ENCODE measurements at places on chromosomes 12 and 14.

DNA sequence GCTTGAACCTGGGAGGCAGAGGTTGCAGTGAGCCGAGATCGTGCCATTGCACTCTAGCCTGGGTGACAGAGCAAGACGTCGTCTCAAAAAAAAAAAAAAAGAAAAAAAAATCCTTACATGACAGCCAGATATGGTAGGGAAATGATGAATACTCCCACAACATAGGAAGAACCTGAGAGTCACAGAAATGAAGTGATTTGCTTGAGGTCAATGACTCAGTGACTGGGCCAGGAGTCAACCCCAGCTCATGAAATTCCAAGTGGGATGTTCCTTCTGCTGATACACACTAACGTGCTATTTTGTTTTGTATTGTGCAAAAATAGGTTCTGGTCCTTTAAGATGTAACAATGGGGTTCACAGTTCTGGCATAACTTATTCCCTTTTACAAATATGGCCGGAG, 9.0 kb downstream of the RHOF start:
- DNase-seq: peak; percentile 10

- DNase-seq: no peak
These were observed 65.0 kb downstream of the CDK17 start for GRCh38 chr12:96335270-96335669.

DNA sequence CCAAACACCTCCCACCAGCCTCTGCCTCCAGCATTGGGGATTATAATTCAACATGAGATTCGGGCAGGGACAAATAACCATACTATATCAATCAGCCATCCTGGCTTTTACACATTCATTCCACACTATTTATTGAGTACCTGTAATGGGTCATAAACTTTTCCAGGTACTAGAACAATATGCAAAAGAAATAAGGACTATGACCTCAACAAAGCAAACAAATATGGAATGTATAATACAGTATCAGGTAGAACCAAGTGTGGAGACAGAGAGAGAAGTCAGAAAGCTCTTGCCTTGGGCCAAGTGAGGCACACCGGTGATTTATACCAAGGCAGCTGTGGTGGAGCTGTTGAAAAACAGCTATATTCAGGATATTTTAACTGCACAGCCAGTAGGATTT, 116.3 kb downstream of the TSPAN8 start:
- no peak for DNase-seq

GRCh38 chr12:47433876-47434275, 272.0 kb downstream of the RPAP3 start:
- no peak for DNase-seq

DNA sequence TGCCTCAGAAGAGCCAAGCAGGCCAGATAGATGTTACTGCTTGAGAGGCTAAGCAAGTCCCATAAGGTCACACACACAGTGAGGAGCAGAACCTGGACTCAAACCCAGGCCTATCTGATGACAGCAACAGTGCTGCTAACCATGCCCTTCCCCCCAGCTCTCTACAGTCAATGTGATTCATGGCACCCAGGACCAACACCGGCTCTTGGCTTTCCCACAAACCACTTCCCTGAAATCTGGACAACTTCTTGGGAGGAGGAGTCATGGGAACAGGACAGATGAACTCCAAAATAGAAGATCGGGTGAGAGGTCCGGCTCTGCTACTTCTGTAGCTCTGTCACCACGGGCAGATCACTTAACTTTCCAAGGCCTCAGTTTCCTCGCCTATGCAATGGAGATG, 716 bp upstream of the PTGDR start:
- DNase-seq: no peak

- no peak for DNase-seq
These were observed 100.9 kb upstream of the C14orf180 start for GRCh38 chr14:104478656-104479055.

GRCh38 chr12:77645966-77646598, 184.6 kb upstream of the NAV3 start:
- DNase-seq: no peak

- DNase-seq: no peak
These were observed 23.1 kb upstream of the COL2A1 start for GRCh38 chr12:48027183-48028002.

GRCh38 chr14:88384718-88385117, 739 bp upstream of the SPATA7 start:
- DNase-seq: no peak

GRCh38 chr12:51482929-51483697, 58.5 kb downstream of the SLC4A8 start:
- DNase-seq: peak; percentile 58

DNA sequence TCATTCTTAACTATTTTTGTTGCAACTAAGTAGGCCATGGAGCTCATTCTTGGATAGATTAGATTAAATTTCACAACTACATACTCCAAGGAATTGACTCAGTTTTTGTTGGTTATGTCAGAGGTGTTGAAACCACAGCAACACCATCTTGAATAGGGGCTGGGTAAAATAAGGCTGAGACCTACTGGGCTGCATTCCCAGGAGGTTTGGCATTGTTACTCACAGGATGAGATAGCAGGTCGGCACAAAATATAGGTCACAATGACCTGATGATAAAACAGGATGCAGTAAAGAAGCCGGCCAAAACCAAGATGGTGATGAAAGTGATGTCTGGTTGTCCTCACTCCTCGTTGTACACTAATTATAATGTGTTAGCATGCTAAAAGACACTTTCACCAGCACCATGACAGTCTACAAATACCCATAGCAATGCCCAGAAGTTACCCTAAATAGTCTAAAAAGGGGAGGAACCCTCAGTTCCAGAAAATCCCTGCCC, 20.9 kb downstream of the DMAC2L start:
- no peak for DNase-seq

DNA sequence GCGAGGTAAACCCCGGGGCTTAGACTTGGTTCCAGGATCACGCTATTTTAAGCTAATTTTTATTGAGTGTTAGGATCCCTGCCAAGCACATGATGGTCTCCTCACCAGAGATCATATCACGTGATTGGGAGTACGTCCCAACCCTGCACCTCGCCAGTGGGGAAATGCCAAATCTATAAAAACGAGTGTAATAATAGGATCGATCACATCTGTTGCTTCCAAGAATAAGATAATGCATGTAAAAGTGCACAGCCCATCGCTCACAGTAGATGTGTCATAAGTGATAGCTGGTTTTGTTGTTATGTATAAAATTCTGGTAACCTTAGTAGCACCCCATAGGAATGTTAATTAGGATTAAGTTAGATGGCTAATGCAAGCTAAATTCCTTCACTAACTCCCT, 581.0 kb upstream of the TMEM132C start:
- DNase-seq: no peak

- DNase-seq: no peak
These were observed 116.3 kb downstream of the GLT1D1 start for GRCh38 chr12:128969480-128970055.

GRCh38 chr14:94521375-94522114, 12.3 kb upstream of the SERPINA12 start:
- DNase-seq: no peak

GRCh38 chr14:88515499-88516221, 39.1 kb downstream of the PTPN21 start:
- DNase-seq: no peak

DNA sequence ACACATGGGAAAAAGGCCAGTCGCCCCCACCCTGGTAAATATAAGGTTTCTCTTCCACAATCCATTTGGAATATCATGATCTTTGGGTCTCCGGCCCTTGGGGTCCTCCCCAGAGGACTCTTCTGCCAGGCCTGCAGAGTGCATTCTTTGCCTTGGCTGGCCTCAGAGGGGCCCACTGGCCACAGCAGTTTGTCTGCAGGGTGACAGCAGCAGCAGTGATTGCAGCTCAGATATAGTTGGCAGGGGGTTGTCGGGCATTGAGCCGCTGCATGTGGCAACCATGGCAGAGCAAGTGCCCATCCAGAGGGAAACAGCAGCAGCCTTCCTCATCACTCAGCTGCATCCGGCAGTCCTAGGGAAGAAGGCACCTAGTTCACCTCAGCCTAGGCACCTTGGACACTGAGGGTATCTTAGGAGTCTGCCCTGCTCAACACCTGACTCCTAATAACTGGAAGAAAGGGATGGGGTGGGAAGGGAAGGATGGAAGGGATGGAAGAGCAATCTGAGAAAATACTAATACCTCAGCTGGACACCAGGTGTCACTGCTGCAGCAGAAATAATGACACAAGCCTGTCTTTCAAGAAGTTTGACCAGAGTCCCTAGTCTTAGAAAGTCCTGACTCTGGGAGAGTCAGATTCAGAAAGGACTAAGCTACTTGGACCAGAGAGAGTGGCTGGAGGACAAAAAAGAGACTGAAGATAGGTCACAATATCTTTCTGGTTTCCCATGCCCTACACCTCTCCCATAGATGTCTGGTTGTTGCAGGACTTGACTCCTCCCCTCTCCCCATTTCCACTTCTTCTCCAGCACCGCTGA, 8.9 kb downstream of the AJUBA start:
- DNase-seq: peak; percentile 64

GRCh38 chr12:53431187-53431586, 7.5 kb downstream of the AMHR2 start:
- no peak for DNase-seq

- DNase-seq: no peak
These were observed 768.5 kb downstream of the DIO2 start for GRCh38 chr14:79442786-79443185.

- DNase-seq: no peak
These were observed 399.8 kb downstream of the SLC6A15 start for GRCh38 chr12:84512751-84513150.

DNA sequence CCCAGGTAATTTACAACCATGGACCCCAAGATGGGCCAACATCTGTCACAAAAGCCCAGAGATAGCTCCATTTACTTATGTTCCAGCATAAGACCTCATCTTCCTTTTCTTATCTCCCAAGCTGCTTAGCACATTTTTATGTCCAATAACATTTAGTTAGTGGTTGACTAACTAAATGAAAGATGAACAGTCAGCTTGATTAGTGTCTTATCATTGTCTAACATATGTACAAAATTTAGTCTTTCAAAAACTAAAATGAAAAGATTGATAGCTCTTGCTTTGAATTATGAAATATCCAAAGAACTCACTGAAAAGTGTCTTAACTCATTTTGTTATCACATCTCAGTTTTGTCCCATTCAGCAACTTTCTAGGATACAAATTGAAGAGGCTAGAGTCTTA, 163.1 kb upstream of the EGLN3 start:
- DNase-seq: no peak

- no peak for DNase-seq
These were observed 72.9 kb downstream of the LMNTD1 start for GRCh38 chr12:25480145-25480544.

DNA sequence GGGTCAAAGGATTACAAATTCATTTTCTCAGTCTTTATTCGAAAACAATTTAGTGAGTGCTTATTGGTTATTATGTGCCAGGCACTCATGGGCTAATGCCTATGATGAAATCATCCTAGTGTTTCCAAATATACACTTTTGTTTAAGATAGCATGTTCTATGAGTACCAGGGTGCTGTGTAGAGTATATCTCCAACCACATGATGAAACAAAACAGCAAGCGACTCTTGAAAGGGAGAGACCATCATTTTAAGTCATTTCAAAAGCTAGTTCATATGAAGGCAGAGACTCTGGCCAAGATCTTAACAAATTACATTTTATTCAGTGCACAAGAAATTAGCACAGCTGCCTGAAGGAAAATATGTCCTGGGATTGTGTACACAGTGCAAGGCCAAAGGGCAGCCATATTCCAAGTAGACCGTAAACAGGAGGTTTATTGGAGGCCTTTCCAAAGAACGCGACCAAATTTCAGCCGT, 204.2 kb downstream of the EFCAB11 start:
- DNase-seq: no peak

DNA sequence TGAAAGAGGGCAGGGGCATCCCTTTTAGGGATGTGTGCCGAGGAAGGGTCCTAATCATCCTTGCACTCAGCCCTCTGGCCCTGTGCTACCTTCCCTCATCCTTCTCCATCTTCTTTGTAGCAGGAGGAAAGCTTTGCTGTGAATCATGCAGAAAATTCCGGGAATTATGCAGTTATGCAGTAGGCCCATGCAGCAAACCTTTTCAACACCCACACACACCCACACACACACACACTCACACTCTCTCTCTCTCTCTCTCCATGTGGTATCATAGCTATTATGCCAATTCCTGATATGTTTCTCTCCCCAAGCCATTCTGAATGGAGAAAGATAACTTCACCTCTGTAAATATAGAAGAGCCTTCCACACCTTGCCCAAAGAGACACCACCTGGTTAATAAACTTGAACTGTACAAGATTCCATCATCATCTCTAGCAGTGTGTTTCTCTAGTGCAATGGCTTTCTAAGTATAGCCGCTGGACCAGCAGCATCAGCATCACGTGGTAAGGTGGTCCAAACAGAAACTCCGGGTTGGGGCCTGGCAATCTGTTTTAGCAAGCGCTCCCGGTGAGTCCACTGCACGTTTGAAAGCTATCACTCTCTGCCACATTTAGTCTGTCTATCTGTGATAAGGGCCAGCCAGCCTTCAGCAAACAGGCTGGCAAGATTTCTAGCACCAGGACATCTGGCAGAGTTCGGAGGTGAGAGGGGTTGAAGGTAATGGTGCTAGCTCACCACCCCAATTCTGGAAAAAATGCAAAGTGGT, 57.6 kb downstream of the MDM2 start:
- DNase-seq: no peak

DNA sequence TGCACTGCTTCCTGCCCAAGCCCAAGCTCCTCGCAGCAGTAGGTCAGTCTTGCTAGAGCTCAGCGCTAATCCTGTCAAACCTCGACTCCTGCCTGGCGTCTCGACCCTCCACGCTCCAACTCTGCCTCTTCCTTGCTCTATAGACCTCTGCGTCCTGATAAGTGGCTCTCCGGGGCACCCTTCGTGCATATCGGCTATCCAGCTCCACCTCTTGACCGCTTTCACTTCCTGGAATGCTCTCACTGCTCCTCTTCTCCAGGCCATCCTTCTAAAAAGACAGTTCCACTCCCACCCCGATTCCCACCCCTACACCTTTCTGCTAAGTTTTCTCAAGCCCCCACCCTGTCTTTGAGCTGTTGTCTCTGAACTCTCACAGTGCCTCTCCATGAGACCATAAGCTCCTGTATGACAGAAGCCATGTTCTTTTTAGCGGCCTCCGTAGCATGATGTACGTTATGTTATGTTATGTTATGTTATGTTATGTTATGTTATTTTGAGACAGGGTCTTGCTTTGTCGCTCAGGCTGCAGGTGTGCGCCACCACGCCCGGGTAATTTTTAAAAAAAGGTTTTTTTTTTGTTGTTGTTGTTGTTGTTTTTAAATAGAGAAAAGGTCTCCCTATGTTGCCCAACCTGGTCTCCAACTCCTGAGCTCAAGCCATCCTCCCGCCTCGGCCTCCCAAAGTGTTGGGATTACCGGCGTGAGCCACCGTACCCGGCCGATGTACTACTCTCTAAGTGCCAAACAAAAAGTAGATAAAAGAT, 601 bp downstream of the COX14 start:
- DNase-seq: no peak

- DNase-seq: no peak
These were observed 33.7 kb upstream of the MAP1LC3B2 start for GRCh38 chr12:116525418-116526001.

DNA sequence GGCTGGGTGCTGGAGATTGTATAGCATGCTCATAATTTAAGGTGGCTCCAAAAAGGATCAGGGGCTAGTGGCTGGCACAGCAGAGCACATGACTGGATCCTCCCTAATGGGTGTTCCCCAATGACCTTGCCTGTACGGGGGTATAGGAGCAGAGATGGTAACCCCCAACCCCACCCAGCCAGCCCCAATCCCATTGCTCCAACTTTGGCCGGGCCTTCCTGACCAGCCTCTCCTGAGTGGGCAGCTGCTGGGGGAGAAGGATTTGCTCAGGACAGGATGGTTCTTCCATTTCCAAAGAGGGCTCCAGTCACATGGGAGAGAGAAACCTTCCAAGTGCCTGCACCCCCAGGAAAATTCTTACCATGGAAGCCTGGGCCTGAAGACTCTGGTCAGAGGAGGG, 15.3 kb upstream of the NR4A1 start:
- DNase-seq: no peak

GRCh38 chr12:25397001-25397400, 146.3 kb upstream of the KRAS start:
- no peak for DNase-seq

Data from CD4-positive, alpha-beta T cell treated with Interleukin-6 for 4 hours (primary cell).